ENCODE measurements at places on chromosomes 2 and 18. TPM values are rescaled to one million over a fixed set of nuclear protein-coding genes. Genes with fewer than 3 reads are reported as not detected.

ALPI gene
- total RNA-seq: not detected

PSMG2 gene
- 69.5 TPM for total RNA-seq

CERKL gene
- 0.41 TPM for total RNA-seq

CDK5R2 gene
- not detected for total RNA-seq

UGT1A5 gene
- not detected for total RNA-seq

MLPH gene
- total RNA-seq: 296 TPM

SIGLEC15 gene
- 0.47 TPM for total RNA-seq
